Stomach (tissue), 19 donors: ENCODE measurements at places on chromosomes 2 and 18. TPM values are rescaled to one million over a fixed set of nuclear protein-coding genes. Genes with fewer than 3 reads are reported as not detected.
A peak's percentile ranks its signal among the peaks of the same experiment; 100 is the strongest.

The C2orf69 gene
- total RNA-seq, result 17.5 TPM

The FOXD4L1 gene
- not detected for total RNA-seq

GRCh38 chr2:25844089-25844488 is 34.2 kb downstream of the ASXL2 start:
- peaks cover 43% of the 10 kb centered on the region for H3K36me3 ChIP-seq
- no peak overlapping the region for H3K4me3 ChIP-seq
- H3K27me3 ChIP-seq, result no peaks in the 10 kb centered on the region
- no peak overlapping the region for H3K27ac ChIP-seq

DNA sequence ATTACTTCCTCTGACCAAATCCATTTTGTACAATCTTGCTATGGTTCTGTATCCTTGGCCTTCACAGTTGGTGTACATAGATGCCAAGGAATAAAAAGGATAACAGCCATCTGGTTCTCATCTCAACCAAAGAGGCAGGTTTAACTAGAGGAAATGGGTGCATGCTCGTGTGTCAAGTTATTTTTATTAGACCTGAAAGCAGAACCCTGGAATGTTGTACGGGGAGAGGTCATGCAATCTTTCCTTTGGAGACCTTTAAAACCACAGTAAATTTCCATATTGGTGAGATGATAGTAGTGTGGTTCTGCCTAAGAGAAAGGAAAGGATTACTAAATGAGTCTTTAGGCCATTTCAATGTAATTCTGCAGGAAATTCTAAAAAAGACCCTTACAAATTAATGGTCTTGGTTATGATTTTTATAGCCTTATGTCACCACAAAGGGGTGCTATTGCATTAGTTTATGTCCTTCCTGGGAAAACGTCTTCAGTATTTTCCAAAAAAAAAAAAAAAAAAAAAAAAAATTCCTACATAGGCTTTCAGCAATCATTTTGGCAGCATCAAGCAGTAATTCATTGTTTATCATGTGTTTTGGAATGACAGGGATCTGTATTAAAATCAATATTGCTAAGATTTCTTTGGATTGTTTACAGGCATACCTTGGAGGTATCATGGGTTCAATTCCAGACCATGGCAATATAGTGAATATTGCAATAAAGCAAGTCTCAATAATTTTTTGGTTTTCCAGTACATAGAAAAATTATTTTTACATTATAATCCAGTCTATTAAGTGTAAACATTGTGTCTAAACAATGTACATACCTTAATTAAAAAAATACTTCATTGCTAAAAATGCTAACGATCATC is 270.8 kb downstream of the NYAP2 start:
- H3K36me3 ChIP-seq, result no peaks in the 10 kb centered on the region
- H3K27ac ChIP-seq, result no peak overlapping the region
- H3K27me3 ChIP-seq, result no peaks in the 10 kb centered on the region
- H3K4me3 ChIP-seq, result no peak overlapping the region
- H3K4me1 ChIP-seq, result no peaks in the 10 kb centered on the region

DNA sequence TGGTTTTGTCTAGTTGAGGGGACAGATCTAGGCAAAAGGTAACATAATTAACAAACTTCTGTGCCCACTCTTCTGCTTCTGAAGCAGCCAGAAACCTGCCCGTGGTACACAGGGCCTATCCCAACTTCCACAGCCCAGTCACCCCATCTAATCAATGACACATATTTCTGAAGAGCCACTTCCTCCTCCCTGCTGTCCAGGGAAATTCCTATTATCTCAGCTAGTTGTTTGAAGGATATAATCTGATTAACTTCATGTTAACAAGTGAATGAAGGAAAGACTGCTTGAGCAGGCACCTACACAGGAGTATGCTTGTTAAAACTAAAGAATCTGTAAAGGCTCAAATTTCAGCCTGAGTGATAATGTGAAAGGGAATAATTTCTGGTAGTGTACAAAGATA is 61.4 kb downstream of the CCDC148 start:
- peak; percentile 38 for DNase-seq
- H3K27me3 ChIP-seq, result no peaks in the 10 kb centered on the region
- no peak overlapping the region for H3K4me3 ChIP-seq
- H3K36me3 ChIP-seq, result no peaks in the 10 kb centered on the region
- no peaks in the 10 kb centered on the region for H3K4me1 ChIP-seq
